ENCODE measurements at places on chromosomes 2 and 18. TPM values are rescaled to one million over a fixed set of nuclear protein-coding genes. Genes with fewer than 3 reads are reported as not detected.

DNA sequence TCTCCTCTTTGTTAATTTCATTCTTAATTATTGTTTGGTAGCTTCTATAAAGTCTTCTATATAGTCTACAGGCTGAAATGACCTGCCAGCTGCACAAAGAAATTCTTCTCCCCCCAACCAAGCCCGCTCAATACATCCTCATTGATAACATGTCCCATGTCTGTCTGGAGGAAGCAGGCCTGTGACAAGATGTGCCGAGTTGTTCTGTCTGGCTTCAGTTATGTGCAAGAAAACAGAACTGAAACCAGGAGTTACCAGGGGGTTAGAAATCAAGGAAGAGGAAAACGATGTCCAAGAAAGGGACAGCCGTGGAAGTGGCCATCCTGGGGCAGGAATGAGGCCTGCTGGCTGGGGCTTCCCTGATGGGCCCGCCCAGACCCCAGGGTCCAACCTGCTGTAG lies 57.6 kb downstream of the MTCL1 start:
- DNase-seq: no peak

GRCh38 chr2:241796209-241796608 lies 12.8 kb upstream of the NEU4 start:
- no peak for DNase-seq

DNA sequence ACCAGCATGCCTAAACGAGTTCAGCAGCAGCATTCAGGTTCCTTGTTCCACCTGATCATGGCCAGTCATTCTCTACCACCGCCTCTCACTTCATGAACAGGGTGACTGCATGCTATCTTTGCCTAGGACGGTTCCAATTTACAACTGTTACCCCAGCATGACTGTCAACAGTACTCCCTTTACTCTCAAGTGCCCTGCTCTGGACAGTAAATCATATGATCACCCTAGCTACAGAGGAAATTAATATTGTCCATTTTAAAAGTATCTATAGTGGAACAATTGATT lies 25.7 kb downstream of the MGAT4A start:
- no peak for DNase-seq

- no peak for DNase-seq
These were observed 7.8 kb upstream of the GAL3ST2 start for GRCh38 chr2:241768850-241769249.

- DNase-seq: no peak
These were observed 139.5 kb upstream of the GAREM1 start for GRCh38 chr18:32610176-32610575.

DNA sequence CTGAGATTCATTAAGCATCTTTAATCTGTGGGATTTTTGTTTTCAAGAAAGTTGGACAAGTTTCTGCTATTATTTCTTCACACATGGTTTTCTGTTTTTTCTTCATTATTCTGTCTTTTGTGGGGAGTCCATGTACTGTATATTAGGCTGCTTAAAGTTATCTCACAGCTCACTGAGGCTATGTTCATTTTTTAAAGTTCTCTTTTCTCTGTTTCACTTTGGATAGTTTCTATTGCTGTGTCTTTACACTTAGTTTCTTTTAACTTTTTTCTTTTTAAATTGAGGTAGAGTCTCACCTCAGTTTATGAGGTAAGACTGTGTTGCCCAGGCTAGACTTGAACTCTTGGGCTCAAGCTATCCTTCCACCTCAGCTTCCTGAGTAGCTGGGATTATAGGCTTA lies 8.6 kb downstream of the OSBPL6 start:
- no peak for DNase-seq

- no peak for DNase-seq
These were observed 176.8 kb upstream of the VRK2 start for GRCh38 chr2:57869758-57870344.

DNA sequence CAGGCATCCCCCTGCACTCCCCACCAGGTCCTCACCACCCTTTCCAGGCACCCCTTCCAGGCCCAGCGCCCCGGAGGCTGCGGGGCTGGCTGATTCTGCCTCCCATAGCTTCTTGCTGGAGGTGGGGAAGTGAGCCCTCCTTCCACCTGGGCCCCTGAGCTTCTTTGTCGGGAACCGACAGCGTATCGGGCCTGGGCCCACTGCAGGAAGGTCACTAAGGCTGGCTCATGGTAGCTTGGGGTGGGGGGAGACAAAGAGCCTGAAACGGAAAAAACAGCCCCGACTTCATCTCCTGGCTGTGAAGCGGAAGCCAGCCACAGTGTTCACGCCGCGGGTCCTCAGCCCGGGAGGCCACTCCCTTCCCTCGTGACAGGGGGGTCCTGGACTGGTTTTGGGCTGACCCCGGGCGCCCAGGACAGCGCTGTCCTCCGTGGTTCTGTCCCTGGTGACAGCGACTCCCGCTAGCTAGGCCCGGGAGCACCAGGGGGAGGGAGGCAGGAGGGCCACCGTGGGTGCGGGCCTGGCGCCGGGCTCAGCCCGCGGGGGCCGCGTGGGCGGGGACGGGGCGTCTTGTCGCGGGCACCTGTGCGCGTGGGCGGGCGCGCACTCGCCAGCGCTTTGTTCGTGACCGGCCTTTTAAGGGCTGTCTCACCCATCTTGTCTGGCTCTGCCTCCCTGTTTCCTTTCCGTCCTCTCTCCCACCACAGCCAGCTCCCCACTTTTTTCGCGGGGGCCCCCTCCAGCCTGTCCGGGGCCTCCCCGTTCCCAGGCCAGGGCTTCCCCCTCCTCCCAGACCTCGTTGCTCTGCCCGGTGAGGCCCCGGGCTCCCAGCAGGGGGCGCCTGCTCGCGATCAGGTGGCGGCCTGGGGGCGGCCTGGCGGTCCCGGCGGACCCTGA lies 64.9 kb downstream of the DNMT3A start:
- no peak for DNase-seq

DNA sequence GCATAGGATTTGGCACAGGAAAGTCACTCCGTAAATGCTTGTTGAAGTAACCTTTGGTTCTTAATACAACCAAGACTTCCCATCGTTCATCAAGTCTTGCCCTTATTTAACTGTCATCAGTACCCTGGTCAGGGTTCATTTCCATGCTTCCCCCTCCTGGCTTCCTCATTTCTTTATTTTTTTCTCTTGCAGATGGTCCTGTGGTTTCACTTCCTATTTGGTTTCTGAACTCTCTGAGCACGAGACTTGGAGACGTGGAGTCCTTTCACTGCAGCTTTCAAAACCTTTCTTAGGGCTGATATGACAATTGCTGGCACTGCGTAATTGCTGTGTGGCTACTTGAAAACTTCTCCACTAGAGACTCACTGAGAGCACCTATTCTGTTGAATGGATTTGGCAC lies 59.9 kb upstream of the PID1 start:
- DNase-seq: peak; percentile 40

DNA sequence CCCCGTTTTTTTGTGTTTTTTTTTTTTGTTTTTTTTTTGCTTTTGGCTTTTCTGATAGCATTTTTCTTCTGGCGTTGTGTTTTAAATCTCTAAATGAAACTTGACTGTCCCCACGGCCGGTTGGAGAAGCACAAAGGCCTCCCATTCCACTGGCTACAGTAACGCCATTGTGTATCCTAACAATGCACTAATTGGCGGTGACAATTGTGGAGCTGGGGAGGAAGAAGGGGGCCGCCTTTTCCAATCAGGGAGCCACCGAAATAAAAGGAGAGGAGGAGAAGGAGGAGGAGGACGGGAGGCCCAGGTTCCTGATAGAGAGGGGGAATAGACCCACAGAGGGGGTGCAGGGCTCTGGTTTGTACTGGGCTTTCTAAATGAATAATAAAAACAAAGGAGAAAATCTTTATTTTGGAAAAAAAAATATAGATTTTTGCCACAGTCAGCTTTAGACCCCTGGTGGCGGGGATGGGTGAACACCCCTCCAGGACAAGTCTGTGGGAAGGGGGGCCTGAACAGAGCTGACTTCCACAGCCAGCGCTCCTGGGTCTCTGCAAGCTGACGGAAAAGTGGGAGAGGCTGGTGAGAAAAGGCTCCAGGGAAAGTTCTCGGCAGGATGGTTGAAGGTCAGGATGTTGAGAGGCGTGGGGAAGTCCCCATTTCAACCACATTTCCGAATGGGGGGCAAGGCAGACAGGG lies 43.7 kb upstream of the FZD5 start:
- DNase-seq: no peak

GRCh38 chr2:40584432-40584831 lies 132.5 kb upstream of the SLC8A1 start:
- DNase-seq: no peak

GRCh38 chr18:23487738-23488570 lies 15.4 kb upstream of the RMC1 start:
- DNase-seq: peak; percentile 24

- no peak for DNase-seq
These were observed 41.3 kb upstream of the ITM2C start for GRCh38 chr2:230823264-230823964.

GRCh38 chr18:65808759-65809158 lies 57.9 kb downstream of the CDH7 start:
- no peak for DNase-seq

DNA sequence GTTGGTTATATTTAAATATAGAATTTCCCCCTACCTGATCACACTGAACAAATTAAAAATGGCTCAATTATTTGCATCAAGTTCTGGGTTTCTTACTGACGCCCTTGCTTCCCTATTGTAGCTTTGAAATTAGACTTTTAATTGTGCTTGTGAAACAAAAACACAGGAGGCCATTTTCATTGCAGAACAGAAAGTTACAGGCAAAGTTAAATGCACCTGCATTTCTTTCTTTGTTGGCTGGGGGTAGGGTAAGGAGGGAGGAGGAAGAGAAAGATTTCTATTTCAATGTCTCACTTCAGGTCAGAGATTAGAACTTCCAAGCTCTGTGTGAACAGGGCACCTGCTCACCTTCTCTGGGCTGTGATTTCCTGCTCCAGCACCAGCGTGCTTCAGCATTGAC lies 199.6 kb downstream of the BCL11A start:
- no peak for DNase-seq

DNA sequence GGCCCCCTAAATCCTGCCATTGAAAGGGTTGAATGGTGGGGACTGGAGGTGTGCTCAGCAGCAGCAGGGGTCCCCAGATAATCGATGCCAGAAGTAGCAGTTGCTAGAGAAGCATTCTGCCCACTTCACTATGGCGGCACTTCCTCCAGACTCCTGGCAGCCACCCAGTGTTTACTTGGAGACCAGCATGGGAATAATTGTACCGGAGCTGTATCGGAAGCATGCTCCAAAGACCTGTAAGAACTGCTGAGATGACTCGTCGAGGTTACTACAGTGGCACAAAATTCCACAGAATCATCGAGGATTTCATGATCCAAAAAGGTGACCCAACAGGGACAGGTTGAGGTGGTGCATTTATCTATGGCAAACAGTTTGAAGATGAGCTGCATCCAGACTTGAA lies 11.0 kb upstream of the GAREM2 start:
- DNase-seq: no peak

GRCh38 chr2:63888490-63889402 lies 47.0 kb downstream of the UGP2 start:
- DNase-seq: peak; percentile 49

- no peak for DNase-seq
These were observed 564 bp downstream of the TRABD2A start for GRCh38 chr2:84880395-84880644.

- DNase-seq: no peak
These were observed 1973.4 kb downstream of the SUCLG1 start for GRCh38 chr2:82485701-82486100.

GRCh38 chr18:44568986-44569385 lies 111.7 kb upstream of the SETBP1 start:
- peak; percentile 57 for DNase-seq

- DNase-seq: peak; percentile 40
These were observed 22.7 kb upstream of the PDIA6 start for GRCh38 chr2:10835052-10835970.

DNA sequence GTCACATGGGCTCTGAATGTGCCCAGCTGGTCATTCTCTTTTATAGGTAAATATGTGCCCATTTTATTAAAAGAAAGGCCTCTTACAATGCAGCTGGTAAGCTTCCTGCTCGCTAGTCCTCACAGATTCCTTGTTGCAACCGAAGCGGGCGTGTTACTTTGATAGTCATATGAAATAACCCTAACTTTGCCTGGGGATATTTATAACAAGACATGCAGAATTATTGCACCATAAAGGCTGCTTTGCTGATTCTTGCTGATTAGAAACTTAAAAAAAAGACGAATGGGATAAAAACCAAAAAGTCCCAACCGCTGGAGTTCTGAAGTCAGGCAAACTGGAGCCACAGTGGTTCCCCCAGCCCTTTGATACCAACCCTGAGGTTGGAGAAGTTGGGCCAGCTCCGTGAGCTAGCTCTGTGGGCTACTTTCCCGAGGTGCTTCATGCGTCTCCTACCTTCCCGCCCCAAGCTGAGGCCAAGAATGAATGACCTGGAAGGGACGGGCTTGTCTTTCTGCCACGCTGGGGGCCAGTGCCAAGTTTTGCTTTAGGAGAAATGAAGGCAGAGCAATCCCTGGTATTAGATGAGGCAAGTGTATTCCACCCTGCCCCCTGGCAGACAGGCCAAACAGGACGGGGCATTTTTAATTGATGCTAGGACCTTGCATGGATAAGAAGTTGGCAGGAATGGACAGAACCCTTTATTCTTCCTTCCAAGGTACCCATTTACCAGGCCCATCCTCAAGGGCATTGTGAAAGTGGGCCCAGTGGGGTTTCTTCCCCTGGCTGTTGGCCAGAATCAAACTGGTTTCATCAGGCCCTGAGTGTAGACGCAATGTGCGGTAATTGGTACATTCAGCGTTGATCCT lies 140.4 kb downstream of the KCTD1 start:
- peak; percentile 35 for DNase-seq

DNA sequence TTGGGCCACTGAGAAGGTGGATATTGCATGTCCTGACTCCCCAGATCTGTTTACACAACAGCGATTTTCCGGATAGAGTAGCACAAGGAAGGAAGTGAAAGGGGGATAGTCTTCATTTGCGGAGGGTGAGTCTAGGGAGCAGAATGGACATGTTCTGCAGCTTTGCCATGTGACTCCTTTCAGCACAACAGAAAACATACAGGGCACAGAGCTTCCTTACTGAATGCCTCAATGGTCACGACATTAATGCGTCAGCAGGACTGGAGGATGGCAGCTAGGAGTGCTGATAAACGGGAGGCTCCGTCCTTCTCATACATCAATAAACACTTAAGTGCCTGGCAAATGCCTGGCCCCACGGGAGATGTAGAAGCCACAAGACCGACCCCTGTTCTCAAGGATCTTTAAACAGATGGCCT lies 163.0 kb downstream of the FAM210A start:
- DNase-seq: no peak

GRCh38 chr2:237996021-237996593 lies 29.3 kb downstream of the UBE2F start:
- DNase-seq: no peak

The POU3F3 gene
- total RNA-seq: not detected

The FBXO48 gene
- 0.98 TPM for total RNA-seq

The BOLL gene
- not detected for total RNA-seq

The C2orf66 gene
- total RNA-seq: not detected

The MEP1B gene
- total RNA-seq: not detected

The CCDC85A gene
- not detected for total RNA-seq

The TPGS2 gene
- 207 TPM for total RNA-seq

The ME2 gene
- 30.4 TPM for total RNA-seq

The RGPD3 gene
- total RNA-seq: 0.20 TPM

The OSBPL1A gene
- total RNA-seq: 35.4 TPM

The SERPINB4 gene
- total RNA-seq: not detected

The TMEM17 gene
- 3.5 TPM for total RNA-seq
